ENCODE measurements at places on chromosomes 4 and X.

DNA sequence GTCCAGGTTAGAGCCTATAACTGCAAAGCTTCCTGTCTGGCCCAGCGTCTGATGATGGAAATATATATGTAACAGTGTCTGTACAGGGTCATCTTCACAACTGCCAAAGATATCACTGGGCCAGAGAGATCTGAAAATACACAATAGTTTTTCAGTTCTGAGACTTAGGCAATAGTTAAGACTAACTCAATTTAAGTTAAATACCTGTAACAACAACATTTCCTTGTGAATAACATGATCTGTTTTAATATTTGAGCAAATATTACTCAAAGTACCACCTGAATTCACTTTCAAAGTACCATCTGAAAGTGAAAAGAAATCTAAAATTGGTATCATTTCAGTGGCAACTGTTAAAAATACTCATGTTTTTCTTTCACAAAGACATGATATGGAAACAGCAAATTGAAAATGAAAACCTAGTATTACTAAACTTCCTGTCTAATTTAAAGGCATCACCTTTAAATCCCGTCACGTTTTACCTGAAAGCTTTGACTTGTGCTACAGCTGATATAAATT is 9.6 kb downstream of the ZAR1 start:
- DNase-seq = no peak

- no peak for DNase-seq
Measured at GRCh38 chr4:72107456-72107855, 75.7 kb downstream of the NPFFR2 start.

- DNase-seq = no peak
Measured at GRCh38 chr4:120081726-120082125, 15.1 kb upstream of the MAD2L1 start.

DNA sequence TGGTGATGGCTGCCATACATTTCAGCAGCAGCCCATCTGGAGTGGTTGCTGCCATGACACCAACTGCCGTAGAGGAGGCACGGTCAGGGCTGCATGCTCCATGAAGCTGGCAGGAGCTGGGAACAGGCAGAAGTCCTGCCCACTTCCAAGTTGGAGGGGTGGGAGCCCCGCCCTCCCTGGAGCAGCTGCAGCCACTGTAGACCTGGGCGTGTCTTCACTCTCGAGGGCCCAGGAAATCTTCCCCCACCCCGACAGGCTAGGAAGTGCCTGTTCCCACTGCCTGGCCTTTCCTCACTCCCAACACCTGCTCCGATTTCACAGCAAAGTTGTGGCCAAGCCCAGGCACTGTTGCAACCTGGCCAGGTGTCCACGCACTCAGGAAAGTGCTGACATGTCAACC is 42.3 kb downstream of the NALF2 start:
- no peak for DNase-seq

GRCh38 chrX:69173906-69174305 is 8.7 kb upstream of the PJA1 start:
- DNase-seq = no peak

- DNase-seq = no peak
Measured at GRCh38 chr4:153071958-153072598, 132.2 kb upstream of the TRIM2 start.

- DNase-seq = no peak
Measured at GRCh38 chrX:13939741-13940597, 89.7 kb downstream of the GEMIN8 start.

- DNase-seq = no peak
Measured at GRCh38 chrX:44061968-44062614, 88.9 kb upstream of the NDP start.

GRCh38 chr4:164509951-164510350 is 244.0 kb upstream of the SMIM31 start:
- DNase-seq = no peak

DNA sequence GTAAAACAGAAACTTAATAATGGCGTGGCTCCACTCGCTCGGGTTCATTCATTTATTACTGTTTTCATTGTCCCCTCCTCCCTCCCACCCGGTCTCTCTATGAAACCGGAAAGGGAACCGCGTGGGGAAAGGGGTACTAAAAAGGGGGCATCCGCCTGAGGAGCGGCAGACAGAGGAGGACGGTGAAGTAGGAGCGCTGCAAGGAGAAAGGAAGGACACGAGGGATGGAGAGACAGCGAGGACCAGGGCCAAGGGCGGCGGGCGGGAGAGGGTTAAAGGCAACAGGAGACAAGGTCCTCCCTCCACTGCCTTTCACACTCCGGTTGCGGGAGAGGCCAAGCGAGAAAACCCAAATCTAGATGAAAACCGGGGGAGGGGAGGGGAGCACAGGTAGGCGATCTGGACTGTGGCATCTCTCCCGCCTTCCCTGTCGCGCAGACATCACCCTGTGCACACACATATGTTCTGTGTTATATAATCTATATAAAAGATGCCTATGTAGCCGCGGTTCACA is 829 bp downstream of the ELOVL6 start:
- DNase-seq = peak; percentile 21

DNA sequence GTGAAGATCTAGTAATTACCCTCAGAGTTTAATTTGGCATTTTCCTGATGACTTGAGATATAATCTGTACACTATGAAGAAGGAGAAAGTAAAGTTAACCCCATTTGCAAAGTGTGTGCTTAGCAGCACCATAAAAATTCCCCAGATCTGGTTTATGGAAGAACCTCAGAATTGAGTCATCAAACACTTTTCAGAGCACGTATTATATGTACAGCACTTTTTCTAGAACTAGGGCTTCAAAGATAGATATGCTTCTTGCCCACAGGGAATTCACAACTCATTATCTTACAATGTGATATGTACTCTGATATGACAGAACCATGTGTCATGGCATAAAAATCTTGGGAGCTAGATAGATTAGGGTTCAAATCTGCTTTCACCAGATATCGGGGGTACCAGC is 150.9 kb downstream of the SLC10A7 start:
- DNase-seq = no peak

DNA sequence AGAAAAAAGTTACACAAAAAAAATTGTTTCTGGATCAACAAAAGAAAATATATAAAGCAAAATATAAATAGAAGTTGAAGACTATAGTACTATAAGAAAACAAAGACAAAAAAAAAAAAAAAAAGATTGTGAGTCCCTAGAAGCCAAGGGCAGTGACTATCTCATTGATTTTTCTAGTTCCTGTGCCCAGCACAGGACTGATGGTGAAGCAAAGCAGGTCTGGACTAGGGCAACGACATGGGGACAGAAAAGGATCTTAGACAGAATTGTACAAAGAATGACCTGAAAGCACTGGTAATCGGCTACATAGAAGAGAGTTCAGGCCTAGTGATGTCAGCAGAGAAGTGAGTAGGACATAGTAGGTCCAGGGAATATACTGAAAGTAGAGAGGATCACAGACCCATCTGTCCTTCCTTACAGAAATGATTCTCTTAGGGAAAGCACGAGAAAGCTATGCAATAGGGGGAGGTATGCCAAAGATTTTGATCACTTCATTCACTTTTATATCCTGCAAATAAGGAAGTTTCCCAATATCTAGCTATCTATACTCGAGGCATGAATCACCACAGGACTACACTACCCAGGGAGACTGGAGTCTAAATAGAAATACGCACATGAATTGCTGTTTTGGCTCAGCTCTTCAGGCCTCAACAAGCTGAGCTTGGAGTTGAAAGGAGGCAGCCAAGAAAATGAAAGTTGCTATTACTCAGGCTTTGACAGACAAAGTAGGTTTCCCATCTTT is 230.9 kb upstream of the GPC4 start:
- no peak for DNase-seq

DNA sequence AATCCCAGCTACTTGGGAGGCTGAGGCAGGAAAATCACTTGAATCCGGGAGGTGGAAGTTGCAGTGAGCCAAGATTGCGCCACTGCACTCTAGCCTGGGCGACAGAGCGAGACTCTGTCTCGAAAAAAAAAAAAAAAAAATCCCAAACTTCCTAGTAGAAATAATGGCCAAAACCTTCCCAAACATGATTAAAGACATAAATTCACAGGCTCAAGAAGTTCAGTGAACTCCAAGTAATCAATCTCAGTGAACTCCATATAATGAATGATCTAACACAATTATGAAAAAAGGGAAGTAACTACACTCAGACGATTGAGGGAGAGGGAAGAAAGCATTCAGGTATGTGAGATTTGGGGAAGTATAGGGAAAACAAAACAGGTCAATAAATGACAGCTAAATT is 6.5 kb downstream of the FUNDC1 start:
- DNase-seq = no peak

GRCh38 chrX:56728752-56729151 is 291 bp upstream of the NBDY start:
- no peak for DNase-seq

DNA sequence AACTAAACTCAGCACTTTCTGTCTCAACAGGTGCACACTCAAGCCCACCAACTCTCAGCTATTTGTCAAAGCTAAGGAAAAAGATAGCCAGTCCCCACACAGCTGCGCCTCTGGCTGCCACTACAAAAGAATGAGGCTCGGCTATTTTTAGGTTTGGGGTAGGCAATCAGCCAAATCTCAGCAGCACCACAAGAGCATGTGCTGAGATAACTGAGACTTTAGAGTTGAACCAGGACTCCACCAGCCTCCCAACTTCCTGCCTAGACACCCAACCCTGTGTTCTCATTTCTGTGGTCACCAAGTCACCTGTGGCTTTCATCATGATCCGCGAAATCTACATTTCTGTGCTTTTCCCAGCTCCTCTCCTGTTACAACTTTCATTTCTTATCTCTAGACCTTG is 28.0 kb downstream of the DMD start:
- DNase-seq = no peak

DNA sequence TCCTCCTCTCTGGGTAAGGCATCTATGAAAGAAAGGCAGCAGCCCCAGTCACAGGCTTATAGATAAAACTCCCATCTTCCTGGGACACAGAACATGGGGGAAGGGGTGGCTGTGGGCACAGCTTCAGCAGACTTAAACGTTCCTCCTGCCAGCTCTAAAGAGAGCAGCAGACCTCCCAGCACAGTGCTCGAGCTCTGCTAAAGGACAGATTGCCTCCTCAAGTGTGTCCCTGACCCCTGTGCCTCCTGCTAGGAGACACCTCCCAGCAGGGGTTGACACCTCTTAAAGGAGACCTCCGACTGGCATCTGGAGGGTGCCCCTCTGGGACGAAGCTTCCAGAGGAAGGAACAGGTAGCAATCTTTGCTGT is 89.9 kb downstream of the EFHC2 start:
- no peak for DNase-seq

- no peak for DNase-seq
Measured at GRCh38 chr4:158929939-158930638, 161.3 kb downstream of the FNIP2 start.

- DNase-seq = no peak
Measured at GRCh38 chr4:40573593-40574311, 55.9 kb downstream of the RBM47 start.

DNA sequence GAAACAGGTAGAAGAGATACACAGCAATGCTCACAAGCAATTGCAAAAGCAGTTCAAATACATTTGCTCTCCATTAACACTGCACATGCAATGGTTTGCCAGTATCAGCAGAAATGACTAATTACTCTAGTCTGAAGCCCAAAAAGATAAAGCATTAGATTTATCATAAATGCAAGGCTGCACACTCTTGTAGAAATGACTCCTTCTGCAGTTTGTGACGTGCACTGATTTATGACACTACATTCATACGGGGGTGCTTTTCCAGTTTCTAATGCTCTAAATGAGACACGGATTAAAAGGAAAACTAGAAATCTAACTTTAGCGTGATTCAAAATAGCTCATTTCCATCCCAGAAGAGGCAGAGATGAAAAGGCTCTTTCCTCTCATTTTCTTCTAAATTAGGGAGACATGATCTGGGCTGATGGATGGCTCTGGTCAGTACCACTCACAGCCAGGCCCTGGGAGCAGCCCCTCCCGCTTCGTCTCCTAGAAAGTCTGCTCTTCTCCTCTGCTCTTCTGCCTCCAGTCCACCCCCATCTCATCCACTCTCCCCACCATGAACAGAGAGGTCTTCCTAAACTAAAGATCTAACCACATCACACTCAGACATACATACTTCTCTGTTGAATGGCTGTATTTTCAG is 33.2 kb downstream of the PPP2R2C start:
- DNase-seq = no peak

GRCh38 chrX:119028733-119029330 is 44.0 kb upstream of the CT47C1 start:
- no peak for DNase-seq

- DNase-seq = no peak
Measured at GRCh38 chr4:148926276-148927260, 484.4 kb upstream of the NR3C2 start.

DNA sequence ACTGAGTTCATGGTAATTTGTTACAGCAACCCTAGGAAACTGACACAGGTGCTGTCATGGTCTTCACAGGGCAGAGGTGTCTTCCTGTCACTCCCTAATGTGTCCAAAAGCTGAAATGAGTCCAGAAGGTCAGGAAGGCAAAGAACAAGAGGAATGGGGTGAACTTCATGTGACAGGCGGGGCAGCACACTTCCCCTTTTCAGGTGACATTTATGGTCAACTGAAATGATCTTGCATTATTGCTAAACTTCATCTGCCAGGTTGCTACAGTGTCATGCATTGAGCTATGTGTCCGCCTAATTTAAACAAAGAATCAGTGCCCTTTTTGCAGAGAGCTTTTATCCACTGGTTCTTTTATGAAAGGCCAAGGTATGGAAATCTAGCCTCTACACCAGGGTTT is 15.9 kb upstream of the CCDC149 start:
- no peak for DNase-seq

- no peak for DNase-seq
Measured at GRCh38 chr4:15459706-15460105, 10.0 kb upstream of the CC2D2A start.

DNA sequence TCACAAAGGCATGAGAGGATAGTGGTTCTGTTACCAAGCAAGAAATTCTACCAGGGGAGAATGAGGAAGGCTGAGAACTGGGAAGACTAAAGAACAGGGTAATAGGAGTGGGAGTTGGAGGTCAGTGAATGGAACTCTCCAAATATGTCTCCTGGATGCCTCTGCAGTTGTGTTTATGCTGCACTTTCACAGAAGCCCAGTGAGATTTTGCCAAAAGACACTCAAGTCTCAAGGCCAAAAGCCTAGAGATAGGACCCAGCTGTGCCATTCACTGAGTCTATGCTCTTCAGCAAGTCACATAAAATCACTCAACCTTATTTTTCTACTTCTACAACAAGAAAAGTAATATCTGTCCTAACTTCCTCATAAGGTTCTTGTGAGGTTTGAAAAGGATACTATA is 285.4 kb downstream of the UNC5C start:
- no peak for DNase-seq

DNA sequence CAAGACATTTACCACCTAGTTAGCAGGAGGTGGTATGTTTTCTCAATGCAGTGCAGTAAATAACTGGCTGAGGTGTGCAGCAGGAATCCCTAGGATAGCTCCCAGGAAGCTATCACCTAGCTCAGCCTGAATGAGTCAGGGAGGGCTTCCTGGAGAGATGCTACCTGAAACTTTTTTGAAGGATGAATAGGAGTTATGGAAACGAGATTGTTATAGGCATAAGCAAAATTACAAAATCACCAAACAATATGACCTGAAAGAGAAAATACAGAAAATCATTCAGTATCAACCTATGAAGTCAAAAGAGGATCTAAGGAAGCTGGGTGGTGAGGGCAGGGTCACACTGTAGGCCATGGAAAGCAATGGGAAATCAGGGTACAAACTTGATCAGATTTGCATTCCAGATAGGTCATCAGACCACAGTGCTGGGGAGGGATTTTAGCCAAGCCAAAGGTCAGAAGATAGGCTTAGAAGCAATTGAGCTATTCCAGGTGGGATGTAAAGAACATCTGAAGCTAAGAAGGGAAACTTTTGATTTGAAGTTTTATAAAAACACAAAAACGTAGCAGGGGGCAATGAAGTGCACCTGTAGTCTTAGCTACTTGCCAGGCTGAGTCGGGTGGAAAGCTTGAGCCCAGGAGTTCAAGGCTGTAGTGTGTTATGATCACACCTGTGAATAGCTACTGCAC is 11.3 kb downstream of the AREG start:
- DNase-seq = no peak

Data from stimulated activated CD4-positive, alpha-beta T cell treated with anti-CD3 and anti-CD28 coated beads, Interleukin-12 subunit alpha, Interleukin-12 subunit beta, amount 100 ng/mL, for 24 hours (primary cell).